Caco-2 (cell line): ENCODE measurements at places on chromosomes 4 and X. TPM values are rescaled to one million over a fixed set of nuclear protein-coding genes. Genes with fewer than 3 reads are reported as not detected.

Gene MAGEA4
- total RNA-seq, result not detected in 2 replicates

Gene MAGEA1
- total RNA-seq, result not detected in 2 replicates

DNA sequence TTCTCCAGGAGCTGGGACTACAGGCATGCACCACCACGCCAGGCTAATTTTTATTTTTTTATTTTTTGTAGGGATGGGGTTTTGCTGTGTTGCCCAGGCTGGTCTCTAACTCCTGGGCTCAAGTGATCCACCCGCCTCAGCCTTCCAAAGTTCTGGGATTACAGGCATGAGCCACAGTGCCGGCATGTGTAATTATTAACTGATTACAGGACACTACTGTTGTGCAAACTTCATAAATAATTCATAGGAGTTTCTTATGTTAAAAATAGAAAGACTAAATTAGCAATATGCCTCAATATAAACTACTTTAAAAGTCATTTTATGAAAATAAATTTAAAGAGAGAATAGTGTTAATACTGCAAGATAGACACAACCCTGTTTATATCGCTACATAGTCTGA lies 221.9 kb downstream of the SNCA start:
- H3K4me3 ChIP-seq, result no peak overlapping the region
- no peaks in the 10 kb centered on the region for H3K27me3 ChIP-seq

GRCh38 chr4:176967586-176967985 lies 174.9 kb upstream of the VEGFC start:
- no peaks in the 10 kb centered on the region for H3K27me3 ChIP-seq
- H3K27ac ChIP-seq, result no peak overlapping the region
- H3K4me3 ChIP-seq, result no peak overlapping the region
- H3K36me3 ChIP-seq, result no peaks in the 10 kb centered on the region

DNA sequence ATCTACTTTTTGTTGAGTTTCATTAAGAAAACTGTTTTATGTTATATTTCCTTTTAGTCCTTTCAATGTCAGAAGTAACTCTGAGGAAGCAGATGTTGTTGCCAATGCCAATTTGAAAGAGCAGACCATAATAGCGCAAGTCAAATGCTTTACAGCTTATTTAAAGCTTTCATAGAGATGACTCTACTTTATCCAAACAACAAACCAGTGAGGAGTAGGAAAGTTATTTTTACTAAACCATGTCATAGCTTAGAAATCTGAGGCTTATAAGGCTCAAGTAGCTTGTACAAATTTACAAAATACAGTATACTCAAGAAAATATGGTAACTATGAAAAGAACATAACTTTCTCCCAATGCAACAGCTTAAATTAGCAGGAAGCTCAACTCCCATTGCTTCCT lies 40.1 kb upstream of the SPOCK3 start:
- no peak overlapping the region for H3K27ac ChIP-seq
- DNase-seq, result no peak
- H3K4me1 ChIP-seq, result no peaks in the 10 kb centered on the region

GRCh38 chr4:98352940-98353339 lies 91.8 kb downstream of the RAP1GDS1 start:
- no peak for DNase-seq
- no peaks in the 10 kb centered on the region for H3K36me3 ChIP-seq
- H3K4me3 ChIP-seq, result no peak overlapping the region

GRCh38 chr4:62133101-62133897 lies 933.2 kb downstream of the ADGRL3 start:
- H3K36me3 ChIP-seq, result no peaks in the 10 kb centered on the region
- H3K4me3 ChIP-seq, result no peak overlapping the region
- no peaks in the 10 kb centered on the region for H3K4me1 ChIP-seq
- H3K27me3 ChIP-seq, result no peaks in the 10 kb centered on the region
- no peak overlapping the region for H3K27ac ChIP-seq
- no peak for DNase-seq
